DMS79 (cell line): ENCODE measurements at places on chromosomes 2 and 18.
A peak's percentile ranks its signal among the peaks of the same experiment; 100 is the strongest.

- no peak for DNase-seq
These were observed 3.2 kb downstream of the RAB3GAP1 start for GRCh38 chr2:135055182-135055786.

DNA sequence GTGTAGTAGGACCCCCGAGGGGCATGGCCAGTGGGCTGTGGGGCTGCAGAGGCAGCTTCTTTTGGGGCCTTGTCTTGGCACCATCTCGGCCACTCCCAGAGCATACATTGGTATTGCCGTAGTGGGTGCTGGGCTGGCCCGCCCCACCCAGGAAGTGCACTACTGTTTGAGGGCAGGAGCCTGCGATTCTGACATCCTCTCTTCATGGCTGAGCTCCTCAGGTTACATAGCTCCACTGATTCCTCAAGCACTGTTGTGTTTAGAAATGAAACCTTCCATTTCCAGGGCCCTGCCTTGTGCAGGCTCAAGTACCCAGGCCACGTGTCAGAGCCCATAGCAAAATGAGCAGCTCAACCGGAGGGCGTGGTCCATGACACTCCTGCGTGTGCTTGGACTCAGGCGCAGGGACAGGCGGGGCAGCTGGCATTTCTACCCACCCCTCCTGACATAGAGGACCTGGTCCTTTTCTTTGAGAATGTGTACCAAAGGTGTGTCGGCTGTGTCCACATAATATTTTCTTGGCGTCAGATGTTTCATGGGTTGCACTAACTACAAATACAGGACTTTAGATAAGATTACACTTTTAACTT, 67.9 kb downstream of the DGKD start:
- DNase-seq, result peak; percentile 78

DNA sequence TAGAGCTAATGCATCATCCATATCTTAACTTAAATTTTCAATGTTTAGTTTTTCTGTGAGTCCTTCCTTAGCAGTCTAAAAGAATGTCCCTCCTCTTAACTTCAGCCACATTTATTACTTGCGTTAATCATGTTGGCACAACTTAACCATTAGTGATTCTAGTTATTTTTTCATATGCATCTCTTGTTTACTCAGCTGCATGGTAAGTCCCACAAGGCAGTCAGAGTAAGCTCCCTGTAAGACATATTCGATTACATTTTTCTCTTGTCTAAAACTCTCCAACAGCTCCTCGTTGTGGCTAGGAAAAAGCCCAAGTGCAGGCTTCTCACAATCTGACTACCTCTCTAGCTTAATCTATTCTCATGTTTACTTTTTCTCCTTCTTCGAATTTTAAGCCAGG, 2045.3 kb upstream of the PIK3C3 start:
- DNase-seq, result peak; percentile 46

DNA sequence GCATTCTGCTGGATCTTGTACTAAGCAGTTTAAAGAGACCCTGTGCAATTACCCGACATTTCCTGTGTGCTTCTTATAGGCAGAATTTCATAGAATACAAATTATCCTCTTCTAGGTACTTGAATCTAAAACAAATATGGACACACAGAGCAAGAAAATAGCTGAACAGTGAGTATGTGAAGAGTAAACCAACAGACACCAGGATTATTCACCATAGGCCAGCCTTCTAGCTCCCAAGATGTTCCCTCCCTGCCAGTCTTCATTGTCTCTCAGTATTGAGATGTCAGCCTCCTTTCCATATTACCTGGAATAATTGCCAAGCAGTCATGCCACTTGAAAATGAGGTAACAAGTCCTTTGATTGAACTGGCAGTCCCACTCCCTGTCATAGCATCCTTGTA, 187.1 kb downstream of the PTPRM start:
- no peak for DNase-seq

GRCh38 chr2:42585779-42586178, 17.3 kb downstream of the MTA3 start:
- DNase-seq, result no peak

GRCh38 chr2:10330700-10331026, 28.0 kb downstream of the HPCAL1 start:
- no peak for DNase-seq

DNA sequence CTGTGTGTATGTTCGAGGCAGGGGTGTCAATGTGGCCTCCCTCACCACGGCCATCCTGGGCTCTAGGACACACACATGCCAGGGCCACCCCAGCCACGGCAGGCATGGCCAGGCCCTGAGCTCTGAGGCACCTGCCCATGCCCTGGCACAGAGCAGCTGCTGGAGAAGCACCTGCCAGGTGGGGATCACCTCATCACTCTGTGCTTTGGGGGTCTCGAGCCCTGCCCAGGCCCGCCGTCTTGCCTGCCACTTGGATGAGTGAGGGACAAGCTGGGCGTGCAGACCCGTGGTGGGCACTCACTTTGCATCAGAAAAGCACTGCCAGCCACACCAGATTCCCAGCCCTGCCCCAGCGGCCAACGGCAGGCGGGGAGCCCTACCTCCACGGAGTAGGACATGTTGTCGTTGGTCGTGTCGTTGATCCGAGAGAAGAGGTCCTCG, 33.1 kb downstream of the KIF1A start:
- DNase-seq, result no peak

DNA sequence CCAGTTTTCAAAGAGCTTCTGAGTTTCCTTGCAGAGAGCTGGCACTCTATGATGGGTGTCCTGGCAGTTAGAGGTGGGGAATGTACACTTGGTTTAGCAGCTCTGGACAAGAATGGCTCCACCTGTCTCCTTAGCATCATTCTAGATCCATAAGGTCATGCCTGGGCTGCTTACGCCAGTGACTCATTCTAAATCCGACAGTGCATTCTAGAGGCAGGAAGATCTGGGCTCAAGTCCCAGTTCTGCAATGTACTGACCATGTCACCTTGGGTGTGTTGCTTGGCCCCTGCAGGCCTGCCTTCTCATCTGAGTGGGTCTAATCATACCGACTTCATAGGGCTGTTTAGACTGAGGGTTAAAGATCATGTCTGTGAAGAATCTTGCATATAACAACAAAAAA, 46.5 kb downstream of the PTGR3 start:
- no peak for DNase-seq

GRCh38 chr18:62196079-62196478, 9.0 kb downstream of the RELCH start:
- DNase-seq, result no peak

DNA sequence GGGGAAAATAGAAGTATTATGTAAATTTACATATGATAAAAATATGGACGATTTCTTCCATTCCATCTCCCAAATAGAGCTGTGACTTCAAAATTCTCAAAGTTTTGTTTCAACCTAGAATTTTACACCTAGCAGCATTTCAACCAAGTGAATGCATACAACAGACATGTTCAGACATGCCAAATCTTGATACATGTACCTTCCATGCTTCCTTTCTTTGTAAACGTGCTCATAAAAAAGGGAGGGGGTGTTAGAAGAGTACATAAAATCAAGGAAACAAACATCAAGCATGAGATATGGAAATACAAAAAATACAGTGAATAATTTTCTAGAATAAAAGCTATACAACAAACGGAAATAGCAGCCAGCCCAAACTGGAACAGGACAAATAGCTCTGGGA, 974.2 kb downstream of the ERBB4 start:
- DNase-seq, result no peak

DNA sequence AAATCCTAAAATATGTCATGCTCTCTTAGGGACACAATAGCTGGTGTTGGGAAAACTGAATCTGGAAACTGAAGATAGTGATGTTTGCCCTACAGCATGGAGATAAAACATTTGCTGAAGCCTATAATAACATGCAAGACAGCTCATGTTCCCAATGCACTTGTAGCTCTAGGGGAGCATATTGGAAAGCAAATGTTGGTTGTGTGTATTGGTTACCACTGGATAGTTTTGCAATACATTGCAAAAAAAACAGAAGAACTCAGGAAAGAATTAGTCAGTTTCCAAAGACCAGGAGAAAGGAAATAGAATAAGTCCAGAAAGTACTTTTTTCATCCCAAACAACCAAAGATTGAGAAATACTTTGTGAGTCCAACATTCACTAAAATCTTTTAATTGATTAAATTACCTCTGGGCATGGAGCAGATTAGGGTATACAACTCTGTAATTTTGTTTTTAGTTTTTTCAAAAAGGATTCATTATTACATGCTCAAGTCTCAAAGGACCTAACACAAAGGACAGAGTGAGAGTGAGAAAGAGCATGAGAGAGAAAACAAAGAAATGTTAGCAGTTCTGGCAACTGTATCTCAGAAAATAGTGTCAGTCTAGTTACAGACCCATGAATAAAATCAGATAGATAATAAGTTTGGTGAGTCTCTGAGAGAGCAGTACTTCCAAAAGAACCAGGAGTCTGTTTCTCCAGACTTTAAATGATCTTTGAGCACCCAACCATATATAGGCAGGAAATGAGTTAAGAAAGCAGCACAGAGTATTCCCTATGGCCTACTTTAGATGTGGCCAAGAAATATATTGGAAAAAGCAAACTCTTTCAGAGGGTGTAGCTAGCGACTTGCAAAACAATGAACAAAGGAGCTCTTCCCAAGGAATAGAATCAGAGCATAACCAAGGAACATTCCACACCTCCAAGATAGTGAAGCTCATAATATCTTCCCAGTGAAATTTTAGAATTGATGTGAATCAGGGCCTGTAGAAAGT, 36.6 kb upstream of the COL3A1 start:
- no peak for DNase-seq

GRCh38 chr2:26772064-26773001, 8.2 kb downstream of the SLC35F6 start:
- no peak for DNase-seq

GRCh38 chr2:60899230-60899891, 18.0 kb downstream of the REL start:
- DNase-seq, result no peak

GRCh38 chr2:211477537-211478275, 921.3 kb downstream of the CPS1 start:
- no peak for DNase-seq

- no peak for DNase-seq
These were observed 299.5 kb downstream of the ARHGAP15 start for GRCh38 chr2:143428700-143429099.
